ENCODE measurements at places on chromosomes 2 and 18.

- DNase-seq = no peak
Measured at GRCh38 chr18:44792456-44793061, 111.9 kb downstream of the SETBP1 start.

GRCh38 chr2:119251652-119252051 is 28.0 kb downstream of the STEAP3 start:
- DNase-seq = no peak

DNA sequence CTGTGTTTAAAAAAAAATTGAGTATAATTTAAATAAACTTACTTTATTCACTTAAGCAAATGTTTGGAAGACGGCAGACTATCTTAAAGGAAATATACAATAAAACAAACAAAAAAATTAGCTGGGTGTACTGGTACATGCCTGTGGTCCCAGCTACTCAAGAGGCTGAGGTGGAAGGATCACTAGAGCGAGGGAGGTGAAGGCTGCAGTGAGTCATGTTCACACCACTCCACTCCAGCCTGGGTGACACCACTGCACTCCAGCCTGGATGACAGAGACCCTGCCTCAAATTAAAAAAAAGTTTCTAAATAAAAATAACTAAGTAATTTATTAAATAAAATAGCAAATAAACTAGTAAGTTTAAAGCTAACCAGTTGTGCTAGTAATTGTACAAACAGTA is 7.5 kb downstream of the PUM2 start:
- DNase-seq = no peak

DNA sequence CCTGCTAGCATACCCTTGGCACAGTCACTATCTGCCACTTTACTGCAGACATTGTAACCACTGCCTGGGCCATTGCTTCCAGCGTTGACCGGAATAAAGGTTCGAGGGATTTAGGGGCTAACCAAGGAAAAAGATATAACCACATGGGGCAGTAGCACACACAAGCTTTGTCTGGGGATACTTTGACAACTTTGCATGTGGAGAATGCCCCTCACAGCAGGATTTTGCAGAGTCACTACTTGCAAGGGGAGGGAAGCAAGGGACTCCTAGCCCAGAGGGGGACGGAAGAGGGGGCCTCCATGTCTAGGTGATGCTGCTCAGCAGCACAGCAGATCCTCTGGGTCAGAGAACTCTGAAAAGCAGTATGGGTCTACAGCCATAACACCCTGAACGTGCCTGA is 138.7 kb downstream of the SPP2 start:
- DNase-seq = no peak

- no peak for DNase-seq
Measured at GRCh38 chr2:177245010-177245422, 19.5 kb downstream of the NFE2L2 start.

GRCh38 chr2:84947010-84947593 is 23.9 kb upstream of the KCMF1 start:
- DNase-seq = no peak

- DNase-seq = no peak
Measured at GRCh38 chr2:11591091-11591490, 57.2 kb downstream of the GREB1 start.

GRCh38 chr2:168793596-168793995 is 8.8 kb upstream of the NOSTRIN start:
- DNase-seq = no peak

- DNase-seq = no peak
Measured at GRCh38 chr2:226283796-226284195, 515.8 kb downstream of the IRS1 start.

DNA sequence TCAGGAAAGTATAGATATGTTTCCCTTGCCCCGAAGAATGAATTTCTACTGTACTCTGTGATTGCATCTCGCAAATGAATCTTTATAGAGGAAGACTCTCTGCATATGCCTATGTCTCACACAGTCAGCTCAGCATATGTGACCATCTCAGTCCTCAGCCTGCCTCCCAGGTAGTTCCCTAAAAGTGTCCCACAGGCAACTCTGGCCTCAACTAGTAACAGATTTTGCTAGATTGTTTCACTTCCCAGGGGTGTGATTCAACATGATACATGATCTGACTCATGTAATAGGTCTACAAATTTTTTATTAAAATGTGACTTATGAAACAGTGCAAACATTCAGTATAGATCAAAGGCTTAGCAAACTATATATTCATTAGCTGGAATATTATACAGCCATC is 296.6 kb upstream of the CRIM1 start:
- no peak for DNase-seq

DNA sequence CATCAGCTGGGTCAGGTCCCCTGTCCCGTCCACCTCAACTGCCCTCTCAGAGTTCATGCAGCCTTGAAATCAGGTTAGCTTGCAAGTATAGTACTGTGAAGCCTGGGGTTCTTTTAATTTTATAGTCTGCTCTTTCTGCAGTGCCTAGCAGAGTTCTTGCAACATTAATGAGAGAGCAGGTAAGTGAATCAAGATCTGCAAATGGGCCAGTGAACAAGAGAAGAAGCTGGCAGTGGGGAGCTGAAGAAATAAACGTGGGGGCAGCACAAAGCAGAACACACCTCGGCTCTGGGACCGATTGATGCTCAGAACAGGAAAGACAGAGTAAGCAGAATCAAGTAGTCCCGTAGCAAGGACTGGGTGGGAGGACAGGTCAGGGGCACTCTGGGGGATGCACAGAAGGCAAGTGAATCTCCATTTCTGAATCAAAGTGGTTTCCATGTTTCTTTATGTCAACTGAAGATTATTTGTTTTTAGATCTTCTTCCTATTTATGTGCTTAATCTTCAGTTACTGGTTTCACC is 675.5 kb downstream of the RNF144A start:
- no peak for DNase-seq

DNA sequence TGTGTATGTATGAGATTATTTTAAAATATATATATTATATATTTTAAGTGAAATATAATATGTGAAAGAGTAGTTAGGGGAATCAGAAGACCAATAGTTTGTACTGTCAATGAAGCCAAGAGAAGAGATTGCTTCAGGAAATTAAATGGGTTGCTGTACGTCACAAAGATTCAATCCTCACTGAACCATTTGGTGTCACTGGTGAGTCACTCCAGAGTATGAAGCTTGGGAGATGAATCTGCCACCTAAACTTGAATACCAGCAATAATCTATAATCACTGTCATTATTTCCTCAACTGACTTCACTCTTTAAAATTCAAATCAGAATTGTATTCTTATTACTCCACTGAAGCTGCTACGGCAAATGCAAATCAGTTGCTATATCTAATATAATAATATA is 41.9 kb upstream of the SCN9A start:
- DNase-seq = no peak

DNA sequence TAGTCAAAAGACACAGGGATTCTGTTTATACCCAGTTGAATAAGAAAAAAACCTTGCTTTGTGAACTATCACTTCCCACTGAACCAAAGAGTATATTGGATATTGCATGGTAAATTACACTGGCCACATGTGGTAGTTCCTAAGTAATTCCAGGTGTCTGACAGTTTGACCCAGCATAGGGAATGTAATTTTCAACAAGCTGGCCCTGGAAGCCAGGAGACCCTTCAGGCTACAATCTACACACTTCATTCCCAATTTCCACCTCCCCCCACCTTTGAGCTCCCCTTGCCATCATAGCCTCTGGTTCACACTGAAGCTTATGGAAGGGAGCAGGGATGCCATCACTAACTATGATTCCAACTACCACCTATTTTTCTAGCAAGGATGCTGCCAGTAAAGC is 2.8 kb downstream of the FRZB start:
- no peak for DNase-seq

- DNase-seq = no peak
Measured at GRCh38 chr2:241000831-241001321, 2.5 kb downstream of the SNED1 start.

GRCh38 chr2:182098648-182099047 is 113.0 kb downstream of the PPP1R1C start:
- no peak for DNase-seq

Data from esophagus squamous epithelium (tissue), 5 donors.